B cell (primary cell): ENCODE measurements at places on chromosomes 13 and 19. TPM values are rescaled to one million over a fixed set of nuclear protein-coding genes. Genes with fewer than 3 reads are reported as not detected.
A peak's percentile ranks its signal among the peaks of the same experiment; 100 is the strongest.

DNA sequence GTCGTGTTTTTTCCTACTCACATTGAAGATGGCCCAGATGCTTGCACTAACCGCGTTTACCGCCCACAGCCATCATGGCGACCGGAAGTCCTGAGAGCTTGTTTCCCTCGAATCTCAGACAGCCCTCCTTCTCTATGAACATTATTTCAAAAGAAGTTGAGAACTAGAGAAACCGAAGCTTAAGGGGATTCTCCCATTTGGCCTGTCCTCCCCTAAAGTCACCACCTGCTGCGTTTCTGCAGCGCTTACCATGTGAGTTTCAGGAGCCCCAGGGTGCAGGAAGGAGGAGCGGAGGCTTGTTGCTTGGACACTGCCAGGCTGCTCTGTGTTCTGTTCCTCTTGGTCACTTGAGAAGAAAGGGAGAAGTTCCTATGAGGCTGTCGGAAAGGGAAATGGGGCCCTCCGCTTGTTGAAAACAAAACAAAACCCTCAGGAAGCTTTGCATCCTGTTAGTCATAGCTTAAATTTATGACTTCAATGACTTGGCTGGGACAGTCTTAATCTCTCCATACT lies 6.2 kb downstream of the CARD8 start:
- H3K27me3 ChIP-seq = no peaks in the 10 kb centered on the region
- peak; percentile 79 for DNase-seq
- H3K27ac ChIP-seq = peak overlapping the region; percentile 95
- peak overlapping the region; percentile 48 for H3K4me3 ChIP-seq
- peaks cover 38% of the 10 kb centered on the region for H3K4me1 ChIP-seq

DNA sequence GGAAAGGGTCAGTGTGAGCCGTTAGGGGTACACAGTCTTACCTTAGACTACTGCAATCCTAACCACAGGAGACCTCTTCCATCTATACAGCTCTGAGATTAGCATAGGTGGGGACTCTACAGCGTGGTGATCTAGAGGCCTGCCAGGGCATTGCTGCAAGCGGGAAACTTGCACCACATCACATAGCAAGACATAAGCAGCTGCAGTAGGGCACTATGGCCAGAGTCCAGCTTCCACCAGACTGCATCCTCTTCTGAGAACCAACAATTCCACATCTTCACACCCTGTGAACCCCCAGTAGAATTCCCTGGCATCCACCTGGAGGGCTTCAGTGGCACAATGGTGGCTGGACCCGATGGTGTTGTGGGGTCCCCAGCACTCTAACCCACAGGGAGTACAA lies 1564.3 kb upstream of the PRR20A start:
- no peak for DNase-seq
- no peaks in the 10 kb centered on the region for H3K4me1 ChIP-seq
- H3K27me3 ChIP-seq = no peaks in the 10 kb centered on the region
- H3K36me3 ChIP-seq = no peaks in the 10 kb centered on the region
- no peak overlapping the region for H3K27ac ChIP-seq

The PROZ gene
- not detected in 2 replicates for polyA plus RNA-seq

The TMEM86B gene
- 13.6 and 14.5 TPM in 2 replicates for polyA plus RNA-seq

DNA sequence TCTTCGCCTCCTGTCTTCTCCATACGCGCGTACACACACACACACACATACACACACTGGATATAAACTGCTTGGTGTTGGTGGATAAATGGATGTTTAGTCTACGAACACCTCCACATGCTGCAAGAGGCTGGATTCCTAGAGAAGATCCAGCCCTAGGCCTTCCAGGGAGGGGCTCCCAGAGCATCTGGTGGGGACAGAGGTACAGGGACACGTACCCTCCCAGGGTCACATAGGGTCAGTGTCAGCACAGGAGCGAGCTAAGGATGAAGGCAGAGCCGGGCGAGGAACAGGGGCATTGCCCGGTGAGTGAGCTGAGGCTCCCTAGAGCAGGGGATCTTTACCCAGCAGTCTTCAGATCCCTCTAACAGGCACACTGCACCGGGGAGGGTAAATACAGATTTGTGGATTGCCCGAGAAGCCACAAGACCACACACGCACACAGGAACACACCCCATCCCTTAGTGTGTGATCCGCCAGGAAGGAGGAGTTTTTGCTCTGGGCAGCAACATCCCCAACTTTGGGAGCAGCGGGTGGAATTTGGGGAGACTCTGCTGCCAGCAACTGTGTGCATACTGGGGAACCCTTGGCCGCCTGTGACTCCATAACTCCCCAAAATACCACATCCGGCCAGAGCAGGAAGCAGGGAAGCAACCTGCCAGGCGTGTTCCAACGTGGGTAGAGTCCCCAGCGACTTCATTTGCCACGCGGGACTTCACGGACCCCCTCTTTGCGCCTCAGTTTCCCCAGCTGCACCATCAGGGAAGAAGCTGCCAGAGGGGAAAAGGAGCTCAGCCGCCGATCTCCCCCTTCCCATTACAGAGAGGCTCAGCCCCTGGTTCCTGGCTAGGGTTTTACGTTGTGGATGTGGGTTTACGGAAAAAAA lies 5.8 kb upstream of the TLE2 start:
- H3K27ac ChIP-seq = peak overlapping the region; percentile 26
- H3K4me3 ChIP-seq = peak overlapping the region; percentile 66
- peaks cover 6% of the 10 kb centered on the region for H3K27me3 ChIP-seq
- peak; percentile 42 for DNase-seq
- no peaks in the 10 kb centered on the region for H3K36me3 ChIP-seq
- H3K4me1 ChIP-seq = peaks cover 19% of the 10 kb centered on the region

The IFNL1 gene
- polyA plus RNA-seq = not detected in 2 replicates

The ISOC2 gene
- polyA plus RNA-seq = 13.5 and 27.6 TPM in 2 replicates

- no peaks in the 10 kb centered on the region for H3K4me1 ChIP-seq
- H3K4me3 ChIP-seq = no peak overlapping the region
- no peaks in the 10 kb centered on the region for H3K36me3 ChIP-seq
- no peak for DNase-seq
These were observed 18.5 kb downstream of the TMED1 start for GRCh38 chr19:10817291-10818038.
